Pons (tissue), 1 donor: ENCODE measurements at places on chromosomes 11 and 22.
A peak's percentile ranks its signal among the peaks of the same experiment; 100 is the strongest.

DNA sequence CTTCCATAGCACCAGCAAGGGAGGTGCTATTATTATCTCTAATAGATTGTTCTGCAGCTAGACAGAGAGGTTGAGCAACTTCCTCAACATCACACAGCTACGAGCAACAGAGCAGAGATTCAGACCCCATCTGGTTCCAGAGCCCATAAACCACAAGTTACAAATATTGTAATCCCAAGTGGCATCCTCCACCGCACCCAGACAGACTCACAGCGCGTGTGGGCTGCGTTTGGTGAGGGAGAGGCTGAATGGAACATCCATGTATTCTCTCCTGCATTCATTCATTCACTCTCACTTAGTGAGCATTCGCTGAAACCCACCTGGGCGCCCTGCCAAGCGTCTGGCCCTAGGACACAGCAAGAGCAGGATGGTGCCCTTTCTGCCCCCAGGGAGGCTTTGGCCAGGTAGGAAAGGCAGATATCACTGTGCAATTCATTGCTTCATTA, 33.5 kb downstream of the LIF start:
- no peak for DNase-seq

GRCh38 chr11:120173807-120174206, 35.9 kb upstream of the TRIM29 start:
- DNase-seq, result no peak

DNA sequence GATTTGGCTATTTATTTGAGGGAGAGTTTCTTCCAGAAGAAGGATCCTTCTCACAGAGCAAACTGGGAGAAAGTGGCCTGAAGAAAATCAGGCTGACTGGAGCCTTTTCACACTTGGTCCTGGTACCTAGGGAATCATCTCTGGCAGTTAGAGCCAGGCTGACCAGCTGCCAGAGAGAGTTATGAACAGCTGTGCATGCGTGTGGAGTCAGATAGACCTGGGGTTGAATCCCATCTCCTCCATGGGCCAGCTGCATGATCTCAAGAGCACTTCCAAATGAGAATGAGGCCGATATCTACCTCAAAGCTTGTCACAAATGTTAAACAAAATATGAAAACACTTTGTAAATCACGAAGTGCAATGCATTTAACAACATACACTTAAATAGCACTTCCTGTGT, 390.0 kb downstream of the TENM4 start:
- DNase-seq, result no peak

GRCh38 chr11:75428281-75428724, 4.7 kb downstream of the KLHL35 start:
- peak; percentile 90 for DNase-seq

GRCh38 chr11:112886434-112887370, 74.5 kb upstream of the NCAM1 start:
- no peak for DNase-seq

DNA sequence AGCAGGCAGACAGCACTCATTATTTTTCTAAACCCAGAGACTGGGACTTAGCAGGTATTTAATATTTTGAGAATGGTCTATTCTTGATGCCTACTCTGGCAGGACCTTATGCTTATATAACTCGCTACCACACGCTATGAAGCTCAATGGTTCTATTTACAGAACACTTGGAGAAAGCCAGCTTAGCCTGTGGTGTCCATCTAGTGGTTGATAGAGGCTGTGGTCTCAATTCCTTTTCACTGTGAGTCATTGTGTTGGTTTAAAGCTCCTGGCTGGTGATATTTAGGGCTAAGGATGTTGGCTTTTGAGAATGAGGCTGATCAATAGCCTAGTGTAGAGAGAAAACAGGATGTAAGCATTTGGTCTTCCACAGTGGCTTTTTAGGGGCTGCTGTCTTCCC, 206.4 kb downstream of the DBX1 start:
- peak; percentile 95 for DNase-seq

DNA sequence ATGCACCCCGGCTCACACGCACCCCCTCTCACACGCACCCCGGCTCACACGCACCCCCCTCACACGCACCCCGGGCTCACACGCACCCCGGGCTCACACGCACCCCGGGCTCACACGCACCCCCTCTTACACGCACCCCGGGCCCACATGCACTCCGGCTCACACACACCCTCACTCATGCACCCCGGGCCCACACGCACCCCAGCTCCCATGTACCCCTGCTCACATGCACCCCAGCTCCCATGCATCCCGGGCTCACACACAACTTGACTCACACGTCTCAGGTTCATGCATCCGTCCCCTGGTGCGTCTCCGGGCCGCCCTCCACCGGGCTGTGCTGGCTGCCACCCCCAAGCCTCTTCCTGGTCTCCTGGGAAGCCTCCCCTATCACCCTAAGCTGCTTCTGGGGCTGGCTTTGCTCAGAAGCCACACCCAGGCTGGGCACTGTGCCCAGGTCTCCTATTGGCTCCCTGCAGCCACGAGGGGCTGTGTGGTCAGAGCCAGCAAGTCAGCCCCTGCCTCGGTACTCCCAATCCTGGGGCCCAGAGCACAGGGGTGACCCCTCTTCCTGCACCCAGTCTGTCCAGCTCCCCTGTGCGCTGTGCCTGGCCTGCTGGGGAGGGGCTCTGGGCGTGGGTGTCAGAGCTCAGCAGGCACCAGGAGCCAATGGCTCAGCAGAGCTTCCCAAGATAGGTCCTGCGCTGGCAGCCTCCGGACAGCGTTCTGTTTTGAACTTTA, 16.9 kb downstream of the TSPAN4 start:
- peak; percentile 53 for DNase-seq

- DNase-seq, result no peak
These were observed 1.4 kb downstream of the B3GNT6 start for GRCh38 chr11:77035580-77035979.

- no peak for DNase-seq
These were observed 60.9 kb downstream of the PDHX start for GRCh38 chr11:34977089-34977912.

DNA sequence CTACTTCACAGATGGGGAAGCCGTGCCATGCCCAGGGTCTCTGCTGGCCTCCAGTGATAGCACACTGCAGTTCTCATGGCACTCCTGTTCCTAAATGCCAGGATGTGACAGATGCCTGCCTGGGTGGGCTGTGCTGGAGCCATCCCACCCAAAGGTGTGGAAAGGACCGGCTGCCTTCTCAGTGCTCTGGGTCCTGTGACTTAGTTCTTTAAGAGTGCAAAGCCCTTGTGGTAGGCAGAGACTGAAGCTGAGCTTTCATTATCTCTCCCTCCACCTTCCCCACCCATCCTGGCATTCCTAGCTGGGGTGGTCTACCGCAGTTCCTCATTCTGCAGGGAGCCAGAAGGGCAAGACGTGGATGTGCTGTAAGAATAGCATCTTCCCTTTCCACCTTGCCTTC, 150.1 kb downstream of the CEP164 start:
- DNase-seq, result no peak

DNA sequence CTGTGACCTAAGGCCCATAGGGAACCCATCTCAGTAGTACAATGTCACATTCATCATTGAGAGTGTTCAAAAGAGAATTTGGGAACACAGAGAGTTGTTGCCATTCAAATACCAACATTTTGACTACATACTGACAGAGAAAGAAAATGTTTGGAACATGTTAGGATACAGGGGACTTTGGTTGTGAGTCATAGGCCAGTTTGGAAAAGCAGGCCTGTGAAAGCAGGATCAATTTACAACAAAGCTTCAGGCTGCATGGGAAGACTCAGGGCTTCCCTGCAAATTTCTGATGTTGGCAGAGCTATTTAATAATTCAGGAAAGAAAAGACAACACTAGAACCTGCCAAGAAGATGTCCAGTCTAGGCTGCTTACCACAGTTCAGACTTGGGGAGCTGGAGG, 374 bp downstream of the NLRP10 start:
- no peak for DNase-seq

DNA sequence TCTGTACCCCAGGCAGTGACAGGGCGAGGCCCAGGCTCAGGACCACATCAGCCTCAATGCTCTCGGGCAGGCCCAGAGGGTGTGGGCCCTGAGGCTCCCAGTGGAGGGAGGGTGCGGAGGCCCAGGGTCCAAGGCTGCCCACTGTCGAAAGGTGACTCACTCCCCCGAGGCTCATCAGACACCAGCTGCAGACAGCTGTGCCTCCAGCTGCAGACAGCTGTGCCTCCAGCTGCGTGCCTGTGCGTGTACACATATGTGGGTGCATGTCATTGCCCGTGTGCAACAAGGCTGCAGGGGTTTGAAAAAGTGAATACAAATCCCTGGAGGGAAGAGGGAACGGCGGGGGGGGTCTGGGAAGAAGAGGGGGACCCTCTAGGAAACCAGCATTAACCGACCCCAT, 134.3 kb downstream of the BRD1 start:
- DNase-seq, result no peak

DNA sequence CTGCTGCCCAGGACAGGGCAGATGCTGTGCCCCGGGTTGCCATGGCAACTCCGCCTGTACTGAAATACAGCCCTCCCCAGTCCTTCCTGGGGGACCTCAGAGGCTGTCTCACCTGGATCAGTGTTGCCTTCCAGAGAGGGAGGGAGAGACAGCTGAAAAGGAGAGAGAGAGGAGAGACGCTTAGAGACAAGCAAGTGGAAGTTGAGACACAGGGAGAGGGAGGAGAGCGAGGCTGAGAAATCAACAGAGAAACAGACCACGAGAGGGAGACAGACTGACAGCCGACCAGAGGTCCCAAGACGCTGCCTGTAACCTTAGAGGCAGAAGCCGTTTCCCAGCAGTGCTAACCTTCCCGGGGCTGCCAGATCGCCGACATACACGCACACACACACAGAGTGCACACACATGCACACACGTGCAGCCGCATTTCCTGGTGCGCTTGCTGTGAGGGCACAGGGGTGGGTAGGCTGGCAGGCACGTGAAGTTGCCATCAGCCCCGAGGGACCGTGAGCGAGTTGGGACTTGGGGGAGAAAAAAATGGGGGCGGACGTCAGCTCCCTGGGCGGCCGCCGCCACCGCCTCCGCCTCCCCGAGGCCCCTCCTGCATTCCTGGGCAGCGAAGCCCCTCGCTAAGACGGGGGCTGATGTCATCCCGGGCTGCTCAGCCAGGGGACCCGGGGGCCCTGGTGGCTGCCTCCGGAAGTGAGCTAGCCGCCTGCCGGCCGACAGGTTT, 88.6 kb upstream of the CRYBB3 start:
- DNase-seq, result peak; percentile 63

GRCh38 chr11:2576111-2576510, 123.7 kb downstream of the KCNQ1OT1 start:
- DNase-seq, result no peak

- DNase-seq, result no peak
These were observed 7.4 kb upstream of the GNAZ start for GRCh38 chr22:23062616-23063538.

GRCh38 chr22:49431551-49431950, 396.1 kb downstream of the BRD1 start:
- DNase-seq, result peak; percentile 36

GRCh38 chr22:24026733-24027132, 15.6 kb downstream of the CABIN1 start:
- DNase-seq, result no peak

DNA sequence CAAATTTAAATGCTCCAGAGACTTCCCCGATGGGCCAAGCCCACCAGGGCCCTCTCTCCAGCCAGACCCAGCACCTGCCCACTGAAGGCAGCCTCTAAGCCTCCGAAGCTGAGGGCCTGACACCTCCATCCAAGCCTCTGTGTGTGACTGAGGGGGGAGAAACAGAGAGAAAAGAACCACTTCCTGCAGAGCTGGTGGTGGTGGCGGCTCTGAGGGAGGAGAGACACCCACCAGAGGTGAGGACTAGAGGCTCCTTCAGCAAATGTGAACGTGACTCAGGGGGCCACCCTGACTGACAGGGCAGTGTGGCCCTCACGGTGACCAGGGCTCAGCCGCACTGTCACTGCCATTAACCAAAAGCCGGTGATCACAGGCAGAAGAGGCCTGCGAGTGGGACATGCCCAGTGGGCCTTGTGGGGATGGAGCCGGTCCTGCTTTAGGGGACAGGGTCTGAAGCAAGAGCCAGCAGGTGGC, 31.0 kb upstream of the CD5 start:
- DNase-seq, result no peak

DNA sequence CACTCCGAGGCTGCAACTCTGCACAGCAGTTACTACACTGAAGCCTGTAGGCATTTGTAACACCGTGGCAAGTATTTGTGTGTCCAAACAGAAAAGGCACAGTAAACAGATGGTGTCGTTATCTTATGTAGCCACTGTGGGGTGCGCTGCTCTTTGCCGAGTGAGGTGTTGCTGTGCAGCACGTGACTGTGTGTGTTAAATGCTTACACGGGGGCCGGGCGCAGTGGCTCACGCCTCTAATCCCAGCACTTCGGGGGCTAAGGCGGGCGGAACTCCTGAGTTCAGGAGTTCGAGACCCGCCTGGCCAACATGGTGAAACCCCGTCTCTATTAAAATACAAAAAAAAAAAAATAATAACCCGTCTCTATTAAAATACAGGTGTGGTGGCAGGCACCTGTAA, 11.5 kb downstream of the ZBED4 start:
- no peak for DNase-seq

- no peak for DNase-seq
These were observed 11.0 kb downstream of the TEAD1 start for GRCh38 chr11:12685229-12685628.

GRCh38 chr11:106917973-106918372, 100.3 kb downstream of the GUCY1A2 start:
- no peak for DNase-seq

- no peak for DNase-seq
These were observed 19.3 kb upstream of the PEX26 start for GRCh38 chr22:18058371-18059093.

GRCh38 chr11:75142714-75143419, 8.0 kb upstream of the SLCO2B1 start:
- peak; percentile 78 for DNase-seq

DNA sequence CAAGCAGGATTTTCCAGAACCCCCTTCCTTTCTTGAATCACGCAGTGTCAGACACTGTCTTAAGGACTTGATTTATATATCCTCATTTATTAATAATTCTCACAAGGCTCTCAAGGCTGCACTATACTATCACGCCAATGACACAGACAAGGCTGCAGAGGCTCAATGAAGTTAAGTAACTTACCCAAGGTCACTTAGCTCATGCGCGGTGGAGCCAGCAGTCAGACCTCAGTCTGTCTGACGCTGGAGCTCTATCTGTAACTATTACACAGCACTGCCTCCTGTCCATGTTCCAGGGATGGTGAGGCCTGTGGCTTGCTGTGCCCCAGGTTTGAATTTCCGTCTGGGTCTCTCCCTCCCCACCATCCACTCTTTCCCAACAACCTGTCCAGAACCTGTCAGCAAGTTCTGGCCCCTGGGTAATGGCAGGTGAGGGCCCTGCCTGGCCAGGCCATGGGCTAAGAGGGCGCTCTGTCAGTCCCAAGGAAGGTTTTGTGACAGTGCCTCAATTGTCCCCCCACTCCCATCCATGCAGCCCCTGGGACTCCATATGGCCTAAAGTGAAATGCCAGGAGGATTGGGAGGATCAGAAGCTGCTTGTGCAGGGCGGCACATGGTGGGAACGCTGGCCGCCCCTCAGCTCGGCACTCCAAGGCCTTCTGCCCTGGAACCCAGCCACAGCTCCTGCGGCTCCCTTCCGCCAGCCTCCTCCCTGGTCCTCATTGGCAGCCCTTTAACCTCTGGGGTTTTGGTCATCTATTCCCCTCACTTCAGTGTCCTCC, 8.6 kb downstream of the KCNC1 start:
- no peak for DNase-seq

- no peak for DNase-seq
These were observed 78.6 kb upstream of the GRK3 start for GRCh38 chr22:25485626-25486545.

- DNase-seq, result no peak
These were observed 15.2 kb downstream of the KDM4D start for GRCh38 chr11:94988748-94989147.
